ENCODE measurements at places on chromosomes 1 and 21.

DNA sequence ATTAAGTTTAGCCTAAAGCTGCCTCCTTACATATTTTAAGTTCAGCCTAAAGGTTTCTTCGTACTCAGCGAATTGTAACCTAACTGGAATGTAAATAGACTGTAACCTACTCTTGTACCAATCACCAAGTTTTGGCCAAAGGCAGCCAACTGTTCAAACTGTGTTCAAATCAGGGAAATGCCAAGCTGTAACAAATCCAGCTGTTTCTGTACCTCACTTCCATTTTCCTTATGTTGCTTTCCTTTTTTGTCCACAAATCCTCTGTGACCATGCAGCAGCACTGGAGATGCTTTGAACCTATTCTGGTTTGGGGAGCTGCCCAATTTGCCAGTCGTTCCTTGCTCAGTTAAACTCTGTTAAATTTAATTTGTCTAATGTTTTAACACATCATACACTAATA is 3.2 kb upstream of the APOBEC4 start:
- no peak for DNase-seq

DNA sequence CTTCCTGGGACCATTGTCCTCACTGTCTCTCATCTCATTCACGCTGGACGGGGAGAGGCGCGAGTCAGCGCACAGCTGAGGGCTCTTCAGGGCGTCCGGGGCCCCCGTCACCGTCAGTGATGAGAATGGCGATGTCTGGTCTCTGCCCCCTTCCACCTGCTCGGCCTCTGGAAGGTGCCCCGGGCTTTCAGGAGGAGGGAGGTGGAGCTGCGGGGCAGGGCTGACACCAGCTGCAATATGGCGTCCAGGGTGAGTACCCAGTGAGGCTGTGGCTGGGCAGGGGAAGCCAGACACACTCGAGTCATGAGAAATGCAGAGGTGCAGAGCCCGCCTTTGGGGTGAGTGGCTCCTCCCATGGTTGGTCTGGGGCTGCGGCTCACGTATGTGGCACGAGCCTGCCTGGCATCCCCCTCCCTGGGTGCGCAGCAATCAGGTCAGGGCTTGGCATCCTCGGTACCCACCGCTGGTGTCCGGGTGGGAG is 15.1 kb downstream of the MORN1 start:
- no peak for DNase-seq

GRCh38 chr1:210250665-210250997 is 18.0 kb downstream of the SERTAD4 start:
- no peak for DNase-seq

DNA sequence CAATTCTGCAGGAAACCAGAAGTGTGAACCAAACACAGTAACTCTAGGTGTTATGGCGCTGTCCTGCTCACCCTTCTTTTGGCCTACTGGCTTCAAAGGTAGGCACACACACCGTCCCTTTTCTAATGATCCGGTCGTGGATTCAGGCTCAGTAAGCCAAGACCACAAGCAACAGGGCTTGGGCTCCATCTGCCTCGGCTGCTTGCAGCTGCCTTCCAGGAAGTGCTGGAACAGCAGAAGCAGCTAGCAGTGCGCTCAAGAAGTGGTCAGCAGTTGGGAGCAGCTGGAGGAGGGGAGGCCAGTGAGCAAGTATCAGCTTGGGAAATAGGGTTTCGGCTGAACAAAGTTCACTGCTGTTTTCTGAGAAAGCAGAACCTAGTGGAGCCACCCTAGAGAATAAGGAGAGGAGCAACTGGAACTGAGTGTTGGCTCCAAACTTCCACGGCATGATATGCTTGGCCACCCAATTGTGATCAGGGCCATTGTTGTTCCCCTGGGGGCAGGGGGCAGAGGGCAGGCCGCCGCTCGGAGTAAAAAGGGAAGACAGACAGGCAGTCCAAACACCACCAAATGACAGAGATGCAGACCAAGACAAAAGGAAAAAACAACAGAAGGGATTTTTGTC is 173.4 kb downstream of the TOMM20 start:
- no peak for DNase-seq

GRCh38 chr1:19122668-19123067 is 87.4 kb downstream of the UBR4 start:
- DNase-seq, result no peak

DNA sequence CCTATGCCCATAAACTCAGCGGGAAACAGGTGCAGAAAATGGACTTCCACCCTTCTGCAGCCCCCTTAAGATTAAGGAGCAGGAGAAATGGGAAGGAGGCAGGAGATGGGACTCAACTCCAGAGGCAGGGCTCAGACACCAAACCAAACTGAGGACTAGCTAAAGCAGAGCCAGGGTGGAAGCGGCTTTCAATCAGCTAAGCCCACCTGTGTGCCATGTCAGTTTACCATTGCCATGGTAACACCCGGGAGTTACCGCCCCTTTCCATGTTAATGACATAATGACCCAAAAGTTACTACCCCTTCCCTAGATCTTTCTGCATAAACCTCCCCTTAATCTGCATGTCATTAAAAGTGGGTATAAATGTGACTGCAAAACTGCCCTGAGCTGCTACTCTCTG is 653.5 kb downstream of the PTPRU start:
- DNase-seq, result no peak

GRCh38 chr1:218878369-218878768 is 295.3 kb upstream of the LYPLAL1 start:
- DNase-seq, result no peak

DNA sequence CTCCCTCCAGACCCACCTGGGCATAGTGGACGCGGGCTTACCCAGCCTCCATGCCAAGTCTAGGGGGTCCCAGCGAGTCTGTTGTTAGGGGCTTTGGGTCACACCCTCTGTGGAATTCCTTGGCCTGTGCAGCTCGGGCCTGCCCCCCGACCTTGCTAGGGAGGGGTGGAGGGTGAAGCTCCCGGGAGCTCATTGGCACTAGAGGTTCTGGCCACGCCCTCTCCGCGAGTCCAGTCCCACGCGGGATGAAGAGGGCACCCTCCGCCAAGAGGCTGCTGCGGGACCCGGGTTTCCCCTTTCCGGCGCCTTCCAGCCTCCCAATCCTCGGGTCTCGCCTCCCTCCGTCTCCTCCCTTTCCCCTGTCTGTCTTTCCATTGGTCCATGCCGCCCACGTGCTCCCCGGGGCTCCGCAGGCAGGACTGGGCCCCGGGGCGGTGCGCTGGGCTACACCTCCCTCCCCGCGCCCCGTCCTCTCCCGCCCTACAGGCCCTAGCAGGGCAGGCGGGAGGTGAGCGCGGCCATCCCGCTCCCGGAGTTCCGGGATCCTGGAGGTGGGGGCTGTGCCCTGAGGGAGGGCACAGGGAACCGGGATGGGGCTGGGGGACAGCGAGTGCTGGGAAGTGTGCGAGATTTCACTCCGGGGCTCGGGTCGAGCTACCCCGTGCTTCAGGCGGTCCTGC is 3.5 kb downstream of the RUSC1 start:
- DNase-seq, result peak; percentile 93

Data from breast epithelium (tissue), 4 donors.